ENCODE measurements at places on chromosomes 12 and 14. TPM values are rescaled to one million over a fixed set of nuclear protein-coding genes. Genes with fewer than 3 reads are reported as not detected.

DNA sequence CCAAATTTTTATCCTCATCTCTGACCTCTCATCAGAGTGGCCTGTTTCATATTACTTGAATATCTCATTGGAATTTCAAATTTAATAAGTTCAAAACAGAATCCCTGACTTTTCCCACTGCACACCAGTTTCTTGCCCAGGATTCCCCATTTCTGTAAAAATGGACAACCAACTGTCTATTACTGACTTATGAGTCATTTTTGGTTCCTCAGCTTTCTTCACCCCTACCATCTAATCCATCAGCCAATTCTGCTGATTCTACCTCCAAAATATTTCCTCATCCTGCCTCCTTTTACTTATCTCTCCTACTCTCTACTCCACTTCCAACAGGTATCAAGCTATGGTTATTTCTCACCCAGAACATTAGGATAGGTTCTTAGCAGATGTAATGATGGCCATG, 44.2 kb downstream of the TMX1 start:
- no peak overlapping the region for H3K4me3 ChIP-seq
- H3K27ac ChIP-seq, result no peak overlapping the region
- DNase-seq, result no peak

Gene E2F7
- 0.04 TPM for polyA plus RNA-seq

Gene PAH
- not detected for polyA plus RNA-seq

DNA sequence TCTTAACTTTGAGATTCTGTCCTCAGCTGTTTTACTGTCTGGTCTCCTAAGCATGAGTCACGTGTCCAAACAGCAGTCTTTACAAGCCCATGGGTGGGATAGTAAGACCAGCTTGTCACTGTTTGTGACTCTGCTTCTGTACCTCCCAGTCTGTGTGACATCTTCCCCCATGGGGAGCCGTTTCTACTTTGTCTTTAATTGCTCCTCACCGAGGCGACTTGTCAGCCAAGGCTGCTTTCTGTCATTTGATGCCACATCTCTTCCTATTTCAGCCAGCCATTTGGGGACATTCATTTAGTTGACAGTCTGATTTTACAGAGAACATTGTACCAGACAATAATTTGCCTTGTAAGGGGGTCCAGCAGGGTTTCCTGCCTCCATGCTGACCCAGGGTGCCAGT, 534.8 kb downstream of the NRXN3 start:
- H3K27me3 ChIP-seq, result no peaks in the 10 kb centered on the region
- H3K27ac ChIP-seq, result no peak overlapping the region
- no peak for DNase-seq
- no peaks in the 10 kb centered on the region for H3K4me1 ChIP-seq
- H3K36me3 ChIP-seq, result no peaks in the 10 kb centered on the region

- no peaks in the 10 kb centered on the region for H3K36me3 ChIP-seq
- DNase-seq, result no peak
- H3K4me1 ChIP-seq, result no peaks in the 10 kb centered on the region
- H3K27me3 ChIP-seq, result peaks cover 2% of the 10 kb centered on the region
Observed at GRCh38 chr12:33795536-33795935, 226.8 kb upstream of the ALG10 start.

DNA sequence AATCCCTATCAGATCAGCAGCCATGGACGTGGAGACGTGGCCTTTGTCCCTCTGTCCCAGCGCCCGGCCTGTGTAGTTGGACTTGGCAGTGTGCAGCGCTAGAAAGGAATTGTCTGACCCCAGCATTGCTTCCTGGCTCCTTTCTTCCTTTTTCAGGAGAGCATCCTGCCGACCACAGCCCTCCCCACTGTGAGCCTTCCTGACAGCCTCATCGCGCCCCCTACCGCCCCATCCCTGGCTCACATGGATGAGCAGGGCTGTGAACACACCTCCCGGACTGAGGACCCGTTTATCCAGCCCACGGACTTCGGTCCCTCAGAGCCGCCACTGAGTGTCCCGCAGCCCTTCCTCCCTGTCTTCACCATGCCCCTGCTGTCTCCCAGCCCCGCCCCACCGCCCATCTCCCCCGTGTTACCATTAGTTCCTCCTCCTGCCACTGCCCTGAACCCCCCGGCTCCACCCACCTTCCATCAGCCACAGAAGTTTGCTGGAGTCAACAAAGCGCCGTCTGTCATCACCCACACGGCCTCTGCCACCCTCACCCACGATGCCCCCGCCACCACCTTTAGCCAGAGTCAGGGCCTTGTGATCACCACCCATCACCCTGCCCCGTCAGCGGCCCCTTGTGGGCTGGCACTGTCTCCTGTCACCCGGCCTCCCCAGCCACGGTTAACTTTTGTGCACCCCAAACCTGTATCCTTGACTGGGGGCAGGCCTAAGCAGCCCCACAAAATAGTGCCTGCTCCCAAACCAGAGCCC, 40.6 kb downstream of the IL31 start:
- peaks cover 2% of the 10 kb centered on the region for H3K27me3 ChIP-seq
- H3K4me1 ChIP-seq, result no peaks in the 10 kb centered on the region
- H3K27ac ChIP-seq, result no peak overlapping the region
- DNase-seq, result no peak
- H3K36me3 ChIP-seq, result no peaks in the 10 kb centered on the region

DNA sequence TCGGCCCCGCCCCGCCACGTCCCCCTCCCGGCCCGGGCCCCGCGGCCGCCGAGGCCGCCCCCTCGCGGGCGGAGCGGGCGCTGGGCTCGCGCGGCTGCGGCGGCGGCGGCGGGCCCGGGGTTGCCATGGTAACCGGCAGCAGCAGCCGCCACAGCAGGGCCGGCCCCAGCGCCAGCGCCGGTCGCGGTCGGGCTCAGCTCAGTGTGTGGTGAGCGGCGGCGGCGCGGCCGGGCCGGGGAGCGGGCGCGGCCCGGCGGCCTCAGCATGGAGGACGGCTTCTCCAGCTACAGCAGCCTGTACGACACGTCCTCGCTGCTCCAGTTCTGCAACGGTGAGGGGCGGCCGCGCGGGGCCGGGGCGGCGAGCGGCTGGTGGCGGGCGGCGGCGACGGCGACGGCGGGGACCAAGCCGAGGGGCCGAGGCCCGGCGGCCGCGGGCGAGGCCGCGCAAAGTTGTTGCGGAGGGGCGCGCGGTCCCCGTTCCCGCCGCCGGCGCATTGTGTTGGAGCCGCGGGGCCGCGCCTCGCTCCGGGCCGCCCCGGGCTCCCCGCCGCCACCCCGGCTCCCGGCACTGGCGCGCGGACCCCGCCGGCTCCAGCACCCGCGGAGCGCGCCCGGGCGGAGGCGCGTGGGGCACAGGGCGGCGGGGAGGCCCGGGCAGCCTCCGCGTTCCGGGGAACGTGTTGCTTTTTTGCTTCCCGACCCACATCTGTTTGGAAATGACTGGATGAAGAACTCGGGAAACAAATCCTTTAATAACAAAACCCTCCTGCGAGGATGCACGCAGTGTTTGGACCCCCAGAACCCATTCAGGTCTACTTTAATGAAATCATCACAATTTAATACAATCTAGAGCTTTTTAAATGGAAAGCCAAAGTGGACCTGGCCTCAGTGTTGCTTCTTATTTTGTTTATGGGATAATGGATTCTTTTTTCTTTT, at the start of gene EML1:
Gene EML1, plus strand, starts transcription at position 201 of the 938 bp plus-strand sequence. Its CDS starts 64 bp downstream, at position 265.
- peak within 1 kb of the TSS; percentile 74 for H3K27ac ChIP-seq
- peak; percentile 66 for DNase-seq
- peaks cover 7% of the 10 kb centered on the region for H3K4me1 ChIP-seq
- no peaks in the 10 kb centered on the region for H3K36me3 ChIP-seq
- H3K4me3 ChIP-seq, result peak within 1 kb of the TSS; percentile 77

DNA sequence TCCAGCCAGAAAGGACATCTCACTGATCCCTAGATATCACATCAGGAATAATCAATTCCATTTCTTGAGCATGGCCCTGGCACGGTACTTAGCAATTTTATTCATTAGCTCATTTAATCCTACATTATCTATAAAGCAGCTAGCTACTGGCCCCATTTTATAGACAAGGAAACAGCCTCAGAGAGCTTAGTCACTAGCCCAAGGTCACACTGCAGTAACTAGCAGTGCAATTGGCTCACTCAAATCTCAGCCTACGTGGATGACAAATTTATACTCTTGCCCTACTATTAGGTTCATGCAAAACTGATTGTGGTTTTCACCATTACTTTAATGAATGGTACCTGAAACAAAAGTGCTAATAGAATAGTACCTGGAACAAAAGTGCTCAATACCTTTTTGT, 41.7 kb downstream of the NUAK1 start:
- no peak overlapping the region for H3K4me3 ChIP-seq
- no peaks in the 10 kb centered on the region for H3K27me3 ChIP-seq
- H3K36me3 ChIP-seq, result no peaks in the 10 kb centered on the region
- H3K27ac ChIP-seq, result no peak overlapping the region
- no peaks in the 10 kb centered on the region for H3K4me1 ChIP-seq

Gene PDE3A
- polyA plus RNA-seq, result not detected

- no peaks in the 10 kb centered on the region for H3K36me3 ChIP-seq
- no peak overlapping the region for H3K4me3 ChIP-seq
- no peak for DNase-seq
- H3K27me3 ChIP-seq, result peaks cover 3% of the 10 kb centered on the region
- no peak overlapping the region for H3K27ac ChIP-seq
Observed at GRCh38 chr12:115932066-115932465, 345.4 kb downstream of the MED13L start.

- no peaks in the 10 kb centered on the region for H3K4me1 ChIP-seq
- no peak overlapping the region for H3K4me3 ChIP-seq
- peaks cover 6% of the 10 kb centered on the region for H3K27me3 ChIP-seq
- no peak overlapping the region for H3K27ac ChIP-seq
- no peak for DNase-seq
Observed at GRCh38 chr12:106010741-106011140, 128.0 kb downstream of the NUAK1 start.

DNA sequence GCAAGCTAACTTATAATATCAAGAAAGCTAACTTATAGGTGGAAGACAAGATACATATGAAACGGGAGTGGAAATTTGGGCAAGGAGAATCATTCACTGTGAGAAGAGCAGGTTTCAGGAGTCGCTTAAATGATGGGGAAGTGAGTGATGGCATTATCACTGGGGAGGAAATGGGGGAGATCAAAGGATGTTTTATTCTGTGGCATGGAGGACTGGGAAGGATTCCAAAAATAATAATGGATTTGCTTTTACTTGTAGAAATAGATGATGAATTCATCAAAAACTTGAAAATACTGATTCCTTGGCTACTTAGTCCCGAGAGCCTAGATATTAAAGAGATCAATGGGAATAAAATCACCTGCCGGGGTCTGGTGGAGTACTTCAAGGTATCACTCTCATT, 47.8 kb downstream of the SAV1 start:
- no peaks in the 10 kb centered on the region for H3K36me3 ChIP-seq
- H3K4me1 ChIP-seq, result no peaks in the 10 kb centered on the region
- H3K27me3 ChIP-seq, result no peaks in the 10 kb centered on the region
- no peak for DNase-seq

Gene PSMA6
- polyA plus RNA-seq, result 537 TPM

Gene GPN3
- 29.9 TPM for polyA plus RNA-seq

Gene KRT84
- not detected for polyA plus RNA-seq
